NAMALWA (cell line): ENCODE measurements at places on chromosomes 2 and 18.

DNA sequence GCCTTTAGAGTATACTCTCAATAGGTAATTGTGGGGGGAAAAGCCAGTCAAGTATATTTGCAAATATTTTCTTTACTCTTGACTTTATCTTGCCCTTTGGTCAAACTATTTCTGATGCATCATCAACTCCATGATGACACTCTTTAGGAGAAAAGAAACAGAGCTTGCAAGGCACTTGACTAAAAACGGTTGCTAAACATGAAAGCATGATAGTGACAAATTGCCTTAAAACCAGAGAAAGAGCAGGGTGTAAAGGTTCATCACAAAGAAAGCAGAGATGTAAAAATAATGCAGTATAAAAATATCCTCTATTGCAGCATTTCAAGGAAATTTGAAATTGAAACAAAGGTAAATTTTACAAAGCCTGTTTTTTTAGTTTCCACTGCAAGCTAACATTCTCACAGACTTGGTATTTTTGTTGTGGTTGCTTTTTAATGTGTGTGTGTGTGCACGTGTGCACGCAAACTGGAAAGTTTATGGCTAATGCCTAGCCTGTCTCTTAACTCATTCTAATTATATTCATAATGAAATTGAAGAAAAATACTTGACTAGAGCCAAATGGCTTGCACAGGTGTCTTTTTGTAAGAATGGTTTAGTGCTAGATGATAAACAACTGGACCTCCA is 503.6 kb downstream of the ARHGAP15 start:
- DNase-seq = no peak

GRCh38 chr2:123073956-123074355 is 951.1 kb upstream of the CNTNAP5 start:
- no peak for DNase-seq

DNA sequence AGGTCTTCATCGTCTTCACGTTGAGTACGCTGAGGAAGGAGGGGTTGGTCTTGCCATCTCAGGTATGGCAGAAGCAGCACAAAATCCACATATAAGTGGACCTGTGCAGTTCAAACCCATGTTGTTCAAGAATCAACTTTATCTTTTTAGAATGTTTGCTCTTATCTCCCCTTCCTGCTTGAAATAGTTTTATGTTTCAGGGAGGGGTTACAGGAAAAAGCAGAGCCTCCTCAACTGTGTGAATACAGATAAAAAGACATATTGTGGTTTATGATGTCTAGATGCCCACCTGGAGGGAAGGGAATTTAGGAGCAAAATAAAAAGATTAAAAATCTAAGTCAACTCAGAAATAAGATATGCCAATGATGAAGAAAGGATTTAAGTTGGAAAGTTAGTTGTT is 75.9 kb downstream of the VRK2 start:
- no peak for DNase-seq

DNA sequence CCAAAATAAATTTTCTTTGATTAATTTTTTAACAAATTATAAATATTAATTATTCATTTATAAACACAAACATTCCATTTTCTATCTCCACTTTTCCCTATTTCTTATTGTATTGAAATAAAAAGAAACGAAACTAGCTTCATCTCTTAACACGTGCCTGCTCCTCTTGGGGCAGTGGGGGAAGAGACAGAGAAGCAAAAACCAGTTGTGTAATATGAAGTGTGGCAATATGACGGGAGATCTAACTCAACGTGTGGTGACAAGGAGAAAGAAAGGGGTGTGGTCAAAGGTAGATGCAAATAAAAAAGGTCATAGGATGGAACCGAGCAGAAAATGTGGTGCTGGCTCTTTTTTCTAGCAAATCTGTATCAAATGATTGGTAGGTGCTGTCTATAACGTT is 106.9 kb upstream of the SLC8A1 start:
- no peak for DNase-seq
